ENCODE measurements at places on chromosomes 4 and X.

DNA sequence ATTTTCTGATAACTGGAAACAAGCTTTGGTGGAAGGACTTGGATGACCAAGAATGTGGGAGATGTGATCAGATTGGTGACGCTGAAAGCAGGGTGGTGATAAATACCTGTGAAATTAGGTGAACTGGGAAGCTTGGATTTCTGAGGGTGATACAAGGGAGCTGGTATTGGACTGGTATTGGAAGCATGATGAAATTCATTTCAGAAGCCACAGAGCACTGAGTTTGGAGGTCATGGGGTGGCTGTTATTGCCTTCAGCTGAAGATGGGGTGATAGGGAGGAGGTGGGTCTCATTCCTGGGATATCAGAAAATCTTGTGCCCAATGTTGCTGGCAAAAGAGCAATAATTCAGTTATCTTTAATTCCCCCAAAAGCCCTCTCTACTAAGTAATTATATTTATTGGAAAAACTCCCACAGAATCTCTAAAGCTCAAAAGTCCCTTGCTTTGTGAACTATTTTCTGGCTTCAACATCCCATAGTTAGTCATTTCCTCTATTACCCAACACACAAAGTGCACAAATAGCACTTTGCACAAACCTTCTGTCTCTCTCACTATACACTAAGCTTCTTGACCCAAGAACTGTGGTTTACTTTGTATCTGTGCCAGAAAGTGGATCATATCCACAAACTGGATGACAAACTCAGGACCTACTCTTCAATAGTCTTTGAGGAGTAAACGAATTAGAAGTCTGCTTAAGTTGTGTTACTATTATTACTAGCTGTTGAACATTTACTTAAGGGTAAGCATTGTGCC lies 23.1 kb upstream of the CAMK2D start:
- peak; percentile 95 for DNase-seq

GRCh38 chr4:90130076-90130475 lies 2.9 kb downstream of the CCSER1 start:
- DNase-seq = no peak

GRCh38 chr4:88446124-88446523 lies 10.8 kb upstream of the HERC5 start:
- DNase-seq = peak; percentile 7

DNA sequence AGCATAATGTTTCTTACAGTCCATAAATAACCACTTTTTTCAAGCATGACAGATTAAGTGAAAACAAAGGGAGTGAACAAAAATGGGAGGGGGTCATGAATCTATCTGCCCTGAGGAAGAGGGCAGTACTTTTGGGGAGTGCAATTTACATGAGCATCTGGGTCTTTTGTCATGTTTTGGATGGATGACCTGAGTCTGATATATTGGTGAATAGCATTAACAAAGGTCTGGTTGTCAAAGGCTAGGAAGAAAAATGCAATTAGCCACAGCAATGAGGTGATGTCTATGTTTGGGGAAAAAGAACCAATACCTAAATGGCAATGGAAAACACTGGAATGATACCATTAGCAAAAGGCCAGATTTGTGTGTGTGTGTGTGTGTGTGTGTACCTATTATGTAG lies 15.1 kb upstream of the MAD2L1 start:
- no peak for DNase-seq

DNA sequence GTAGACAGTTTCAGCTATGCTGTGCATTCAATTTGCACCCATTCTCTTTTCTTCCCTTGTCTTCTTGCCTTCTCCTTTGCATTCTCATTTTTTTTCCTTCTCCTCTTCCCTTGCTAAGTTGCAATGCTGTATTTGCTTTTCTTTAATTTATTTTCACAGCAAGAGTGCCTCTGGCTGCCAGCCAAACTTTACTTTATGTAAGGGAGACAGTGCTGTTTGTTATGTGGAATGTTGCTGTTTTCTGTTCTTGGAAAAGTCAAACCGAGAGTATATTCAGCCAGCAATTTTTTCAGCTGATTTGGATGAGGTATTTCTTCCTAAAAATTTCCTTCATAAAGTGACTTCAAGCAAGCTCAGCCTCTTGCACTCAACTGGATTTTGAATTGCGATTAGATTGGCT lies 1293.4 kb downstream of the ARAP2 start:
- DNase-seq = no peak

DNA sequence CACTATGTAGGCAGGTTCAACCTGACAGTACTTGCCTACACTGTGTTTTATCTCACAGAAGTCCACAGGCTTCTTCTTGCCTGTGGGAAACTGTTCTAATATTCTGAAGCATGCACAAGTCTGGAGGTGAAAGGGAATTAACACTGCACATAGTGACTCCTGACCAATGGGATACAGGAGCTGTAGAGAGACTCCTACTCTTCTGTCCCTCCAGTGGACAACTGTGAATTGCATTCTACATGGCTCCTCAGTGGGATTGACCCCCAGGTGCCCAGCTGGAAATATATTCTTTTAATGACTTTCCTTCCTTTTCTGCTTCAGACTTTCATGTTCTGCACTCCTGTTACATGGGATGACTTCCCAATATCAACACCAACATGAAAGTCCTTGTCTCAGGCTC lies 8.2 kb upstream of the YIPF6 start:
- peak; percentile 62 for DNase-seq

DNA sequence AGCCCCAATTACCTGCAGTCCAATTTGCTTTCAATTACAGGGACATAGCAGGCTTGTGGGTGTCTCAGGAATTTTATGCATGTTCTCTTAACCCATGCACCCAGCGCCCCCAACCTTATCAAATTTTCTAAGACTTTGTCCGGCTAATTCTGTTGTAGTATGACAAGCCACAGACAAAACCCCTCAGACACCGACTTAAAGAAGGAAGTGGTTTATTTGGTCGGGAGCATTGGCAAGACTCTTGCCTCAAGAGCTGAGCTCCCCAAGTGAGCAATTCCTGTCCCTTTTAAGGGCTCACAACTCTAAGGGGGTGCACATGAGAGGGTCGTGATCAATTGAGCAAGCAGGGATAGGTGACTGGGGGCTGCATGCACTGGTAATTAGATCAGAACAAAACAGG lies 28.7 kb upstream of the IL9R start:
- DNase-seq = no peak

DNA sequence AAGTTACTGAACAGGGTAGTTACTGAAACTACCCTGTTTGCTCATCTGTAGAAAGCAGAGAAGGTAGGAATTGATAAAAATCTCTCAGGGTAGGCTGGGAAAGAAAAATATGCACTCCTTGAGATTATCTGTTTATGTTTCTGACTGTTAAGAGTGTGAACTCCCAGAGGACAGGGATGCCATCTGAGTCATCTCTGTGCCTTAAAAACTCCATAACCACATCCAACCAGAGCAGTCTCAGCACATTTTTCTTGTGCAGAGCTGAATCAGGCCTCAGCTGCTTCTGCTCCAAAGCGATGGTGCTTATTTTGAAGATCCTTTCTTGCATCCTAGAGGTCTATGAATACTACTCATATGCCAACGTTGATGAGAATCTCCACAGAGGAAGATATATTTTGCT lies 9.9 kb downstream of the CENPVL3 start:
- DNase-seq = no peak

DNA sequence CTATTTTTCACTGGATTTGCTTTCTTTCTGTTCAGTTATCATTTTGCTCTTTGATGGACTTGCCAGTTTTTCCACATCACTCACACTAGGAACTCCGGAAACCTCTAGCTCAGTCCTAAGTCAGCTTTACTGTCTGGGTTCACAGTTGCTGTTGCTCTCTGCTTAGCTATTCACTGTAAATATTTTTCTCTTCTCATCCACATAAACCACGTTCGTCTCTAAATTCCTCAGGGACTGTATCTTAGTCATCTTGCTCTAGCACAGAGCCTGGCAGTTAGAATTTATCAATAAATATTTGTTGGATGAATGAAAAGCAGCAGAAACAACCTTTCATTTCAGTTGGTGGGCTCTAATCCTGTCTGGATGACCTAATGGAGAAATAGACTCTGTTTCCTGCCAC lies 119.4 kb upstream of the DMD start:
- DNase-seq = no peak

DNA sequence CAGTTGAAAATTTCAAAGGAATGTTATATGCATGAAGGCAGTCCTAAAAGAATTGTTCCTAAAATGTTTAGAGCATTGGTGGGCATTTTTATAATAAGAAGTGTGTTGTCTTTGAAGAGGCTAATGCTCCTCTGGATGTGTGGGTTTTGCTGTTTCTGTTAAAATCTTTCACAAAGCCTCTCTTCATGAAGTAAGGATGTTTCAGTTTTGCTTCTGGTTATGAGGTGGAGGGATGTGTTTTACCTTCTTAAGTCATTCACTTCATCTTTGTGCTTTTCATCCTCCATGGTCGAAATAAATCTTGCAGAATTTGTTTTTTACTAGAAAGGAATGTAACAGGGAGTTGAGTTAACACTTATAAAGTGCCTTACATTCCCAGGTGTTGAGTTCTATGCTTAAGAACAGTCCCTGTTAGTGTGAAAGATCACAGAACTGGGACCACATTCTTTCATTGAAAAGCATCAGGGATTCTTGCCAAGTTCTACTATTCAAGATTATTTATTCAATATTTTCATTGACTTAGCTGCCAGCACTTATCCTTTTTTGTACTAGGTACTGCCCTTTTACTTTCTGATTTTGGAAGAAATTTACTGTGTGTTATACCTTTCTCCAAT lies 21.1 kb downstream of the FHIP1A start:
- DNase-seq = peak; percentile 26

GRCh38 chr4:61770456-61770855 lies 570.3 kb downstream of the ADGRL3 start:
- DNase-seq = no peak

- no peak for DNase-seq
Measured at GRCh38 chr4:47068986-47069385, 37.6 kb downstream of the GABRB1 start.

DNA sequence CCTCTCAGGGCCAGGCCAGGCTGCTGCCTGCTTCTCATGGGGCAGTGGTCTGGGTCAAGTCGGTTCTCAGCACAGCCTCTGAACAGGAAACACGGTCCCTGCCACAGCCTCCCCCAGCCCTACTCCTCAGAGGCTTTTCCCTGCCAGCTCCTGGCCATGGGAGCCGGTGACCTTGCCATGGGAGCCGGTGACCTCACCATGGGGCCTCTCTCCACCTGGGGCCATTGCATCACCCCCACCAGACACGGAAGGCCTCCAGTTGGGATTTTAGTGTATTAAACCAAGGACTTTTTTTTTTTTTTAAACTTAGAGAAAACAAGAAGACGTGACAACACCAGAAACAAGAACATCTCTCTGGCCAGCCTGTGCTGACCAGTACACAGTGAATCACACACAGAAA lies 25.6 kb downstream of the ETDB start:
- DNase-seq = no peak

DNA sequence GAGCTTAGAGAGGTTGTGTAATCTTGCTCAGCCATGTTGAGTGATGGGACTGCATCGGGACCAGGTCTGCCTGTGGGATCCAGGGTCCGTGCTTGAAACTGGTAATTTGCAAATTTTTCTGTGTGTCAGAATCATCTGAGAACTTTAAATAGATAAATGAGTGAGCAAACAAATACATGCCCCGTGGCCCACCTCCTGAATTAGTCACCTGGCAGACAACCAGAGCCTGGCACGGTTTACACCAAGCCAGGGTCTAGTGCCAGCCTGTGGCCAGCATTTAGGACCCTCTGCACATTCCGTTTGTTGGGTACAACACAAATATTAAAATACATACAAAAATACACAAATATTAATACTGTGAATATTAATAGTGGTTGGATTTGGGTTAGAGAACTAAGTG lies 90.6 kb upstream of the STOX2 start:
- DNase-seq = peak; percentile 59

- no peak for DNase-seq
Measured at GRCh38 chr4:118589471-118590055, 95.6 kb upstream of the METTL14 start.

DNA sequence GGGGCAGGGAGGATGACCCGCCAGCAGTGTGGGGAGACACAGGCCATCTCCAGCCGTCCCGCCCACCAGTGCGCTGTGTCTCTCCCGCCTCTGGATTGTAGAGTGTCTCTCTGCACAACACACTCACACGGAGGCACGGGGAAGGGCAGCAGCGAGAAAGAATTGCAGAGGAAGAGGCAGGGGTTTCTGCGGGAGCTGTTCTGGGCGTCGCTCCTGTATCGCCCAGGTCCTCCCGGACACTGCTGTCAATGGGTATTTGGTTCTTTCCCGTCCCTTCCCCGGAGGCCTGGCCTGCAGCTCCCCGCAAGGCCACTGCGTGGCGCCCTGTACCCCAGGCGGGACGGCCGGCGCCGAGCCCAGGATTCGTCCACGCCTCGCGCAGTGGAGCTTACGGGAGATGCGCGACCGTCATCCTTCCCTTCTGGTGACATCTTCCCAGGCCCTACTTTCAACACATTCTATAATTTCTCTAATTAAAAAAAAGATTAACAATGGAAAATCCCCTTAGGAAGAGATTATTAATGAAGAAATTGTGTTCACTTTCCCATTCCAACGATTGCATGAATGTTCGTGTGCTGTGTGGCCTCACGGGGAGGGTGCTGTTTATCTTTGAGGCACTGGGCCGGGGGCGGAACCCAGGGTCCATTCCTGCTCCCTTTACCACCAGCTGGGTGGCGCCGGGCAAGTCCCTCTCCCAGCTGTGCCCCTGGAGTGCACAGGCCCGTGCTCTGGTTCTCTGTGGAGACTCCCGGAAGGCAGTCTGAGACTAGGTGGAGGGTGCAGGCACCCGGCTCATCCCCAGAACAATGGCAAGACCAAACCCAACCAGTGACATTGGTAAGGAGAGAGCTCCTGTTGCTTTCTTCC lies 95.7 kb downstream of the CPZ start:
- peak; percentile 8 for DNase-seq

- peak; percentile 18 for DNase-seq
Measured at GRCh38 chrX:106035064-106035463, 3.5 kb downstream of the SERPINA7 start.

DNA sequence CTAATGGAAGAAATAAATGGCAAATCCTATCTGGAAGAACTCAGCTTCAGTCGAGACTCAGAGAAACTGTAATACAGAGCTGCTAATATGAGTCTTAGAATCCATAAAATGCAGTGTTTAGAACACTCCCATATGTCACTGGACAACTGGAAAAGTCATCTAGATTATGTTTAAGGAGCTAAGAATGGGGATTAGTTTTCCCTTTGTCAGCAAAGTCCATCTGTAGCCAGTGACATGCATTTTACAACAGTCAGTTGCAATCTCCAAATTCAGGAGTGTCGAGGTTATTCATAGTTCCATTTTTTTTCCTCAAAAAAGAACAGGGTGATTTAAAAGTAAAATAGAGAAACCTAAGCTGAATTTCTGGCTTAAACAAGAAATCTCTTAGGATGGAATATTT lies 516.6 kb upstream of the GALNT7 start:
- DNase-seq = no peak

- peak; percentile 77 for DNase-seq
Measured at GRCh38 chr4:15525080-15525479, 55.4 kb downstream of the CC2D2A start.

- peak; percentile 86 for DNase-seq
Measured at GRCh38 chrX:19739683-19740082, 147.7 kb downstream of the SH3KBP1 start.

DNA sequence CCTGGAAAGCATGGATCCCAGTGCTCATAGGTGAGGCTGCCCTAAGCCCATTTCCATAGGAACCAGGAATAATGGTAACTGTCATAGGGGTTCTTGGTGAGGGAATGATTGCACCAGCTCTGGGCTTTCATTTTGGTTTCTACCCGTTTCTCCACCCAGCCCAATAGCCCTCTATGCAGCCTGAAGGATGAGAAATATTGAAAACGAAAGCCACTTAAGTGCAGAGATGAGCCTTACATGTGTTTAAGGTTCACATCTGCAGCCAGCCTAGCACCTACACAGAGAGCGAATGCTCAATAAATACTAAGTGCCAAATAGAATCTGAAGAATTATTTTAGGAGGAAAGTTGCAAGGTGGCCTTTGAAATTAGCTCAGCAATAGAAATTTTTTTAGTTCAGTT lies 60.4 kb downstream of the MCF2 start:
- DNase-seq = no peak

Data from PC-3 (cell line).